Inflammatory macrophage treated with lipopolysaccharide for 1 hour (primary cell): ENCODE measurements at places on chromosomes 1 and 21.

GRCh38 chr1:23751050-23751814, 8.0 kb downstream of the ELOA start:
- peak; percentile 76 for DNase-seq

GRCh38 chr1:71717186-71717585, 565.2 kb downstream of the NEGR1 start:
- DNase-seq = no peak

- DNase-seq = no peak
Measured at GRCh38 chr1:94753171-94753972, 66.8 kb upstream of the SLC44A3 start.

DNA sequence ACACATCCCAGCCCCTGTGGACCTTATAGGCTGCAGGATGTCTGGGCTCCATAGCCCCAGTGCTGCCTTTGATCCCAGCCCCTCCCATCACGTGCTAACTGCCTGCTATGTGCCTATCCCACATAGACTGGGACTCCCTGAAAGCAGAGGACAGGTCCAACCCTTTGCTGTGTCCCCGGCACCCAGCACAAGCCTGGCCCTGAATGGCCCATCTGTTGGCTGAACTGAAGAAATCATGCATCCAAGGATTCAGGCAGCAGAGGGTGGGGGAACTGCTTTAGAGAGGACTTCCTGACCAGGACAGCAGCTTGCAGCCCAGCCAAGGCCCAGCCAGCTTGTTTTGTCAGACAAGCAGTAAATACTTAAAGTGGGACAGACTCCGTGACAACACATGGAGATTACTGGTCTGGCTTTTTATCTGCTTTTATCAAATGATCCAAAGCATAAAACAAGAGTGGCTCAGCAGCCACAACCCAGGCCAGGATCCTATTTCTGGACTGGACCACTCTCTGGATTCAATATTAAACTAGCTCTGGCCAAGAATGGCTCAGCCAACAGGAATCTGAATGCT, 69.3 kb downstream of the GLIS1 start:
- no peak for DNase-seq

DNA sequence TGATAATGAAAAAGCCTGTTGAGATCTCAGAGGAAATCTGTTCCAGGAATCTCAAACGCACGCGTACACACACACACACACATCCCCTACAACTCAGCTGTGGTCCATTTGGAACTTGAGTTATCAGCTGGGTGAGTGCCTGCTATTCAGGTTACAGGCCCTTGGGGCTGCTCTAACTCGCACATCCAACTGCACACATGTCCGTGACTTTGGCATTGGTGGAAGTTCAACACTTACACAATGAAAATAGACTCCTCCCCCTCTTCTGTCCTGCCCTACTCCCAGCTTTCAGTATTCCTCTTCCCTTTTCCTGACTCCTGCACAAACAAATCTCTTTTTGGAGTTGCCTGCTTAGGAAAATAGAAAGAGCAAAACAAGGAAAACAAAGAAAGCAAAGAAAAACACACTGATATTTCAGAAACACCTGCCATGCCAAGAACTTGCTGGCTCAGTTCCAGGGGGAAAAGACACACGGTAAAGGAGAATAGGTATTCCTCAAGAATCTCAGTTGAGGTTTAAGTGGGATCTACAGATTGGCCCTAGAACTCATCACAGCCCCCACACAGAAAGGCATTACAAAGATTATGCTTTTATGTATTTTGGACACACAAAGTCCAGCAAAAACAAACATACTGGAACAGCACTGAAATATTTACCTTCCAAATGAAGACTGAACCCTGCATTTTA, 140.9 kb downstream of the TGFBR3 start:
- no peak for DNase-seq

GRCh38 chr21:23968722-23969647, 1638.3 kb downstream of the MRPL39 start:
- peak; percentile 18 for DNase-seq

DNA sequence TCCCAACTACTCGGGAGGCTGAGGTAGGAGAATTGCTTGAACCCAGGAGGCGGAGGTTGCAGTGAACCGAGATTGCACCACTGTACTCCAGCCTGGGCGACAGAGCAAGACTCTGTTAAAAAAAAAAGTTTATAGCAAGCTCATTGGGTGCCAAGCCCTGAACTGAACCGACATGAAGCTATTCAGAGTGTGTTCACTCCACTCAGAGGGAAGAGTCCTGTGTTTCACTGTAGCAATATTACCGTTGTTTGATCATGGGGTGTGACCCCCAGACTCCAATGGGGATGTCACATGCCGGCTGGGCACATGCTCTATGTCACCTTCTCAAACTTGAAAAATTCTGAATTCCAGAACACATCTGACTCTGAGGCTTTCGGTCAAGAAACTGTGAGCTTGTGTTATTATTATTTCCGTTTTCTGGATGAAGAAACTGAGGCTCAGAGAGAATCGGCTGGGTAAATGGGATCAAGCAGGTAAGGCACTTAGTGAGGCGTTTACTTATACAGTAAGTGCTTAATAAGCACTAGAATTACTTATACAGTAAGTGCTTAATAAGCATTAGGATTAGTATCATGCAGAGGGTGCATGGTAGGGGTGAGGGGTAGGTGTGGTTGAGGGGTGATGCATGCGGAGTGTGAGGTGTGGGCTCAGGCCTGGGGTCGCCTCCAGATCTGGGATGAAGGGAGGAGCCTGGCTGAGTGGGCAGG, 36.2 kb downstream of the HSPG2 start:
- DNase-seq = no peak

DNA sequence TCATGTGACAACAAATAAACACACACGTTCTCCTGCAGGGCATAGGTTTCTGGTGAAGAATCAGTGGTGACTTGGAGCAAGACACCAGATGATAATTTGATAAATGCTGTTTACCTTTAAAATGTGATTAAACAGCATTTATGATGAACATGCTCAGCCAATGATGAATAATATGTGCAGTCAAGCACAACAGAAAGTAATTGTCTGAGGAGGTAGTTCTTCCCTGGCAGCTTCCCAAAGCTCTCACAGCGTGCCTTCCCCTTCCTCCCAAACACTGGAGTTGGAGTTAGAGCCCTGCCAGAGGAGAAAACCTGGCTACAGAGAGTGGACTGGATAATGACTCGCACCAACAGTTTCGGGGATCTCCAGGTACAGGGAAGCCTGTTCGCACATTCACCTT, 463.5 kb downstream of the SMYD3 start:
- no peak for DNase-seq

- no peak for DNase-seq
Measured at GRCh38 chr1:205172729-205173366, 38.7 kb downstream of the DSTYK start.

- no peak for DNase-seq
Measured at GRCh38 chr1:216183007-216183406, 240.2 kb downstream of the USH2A start.

DNA sequence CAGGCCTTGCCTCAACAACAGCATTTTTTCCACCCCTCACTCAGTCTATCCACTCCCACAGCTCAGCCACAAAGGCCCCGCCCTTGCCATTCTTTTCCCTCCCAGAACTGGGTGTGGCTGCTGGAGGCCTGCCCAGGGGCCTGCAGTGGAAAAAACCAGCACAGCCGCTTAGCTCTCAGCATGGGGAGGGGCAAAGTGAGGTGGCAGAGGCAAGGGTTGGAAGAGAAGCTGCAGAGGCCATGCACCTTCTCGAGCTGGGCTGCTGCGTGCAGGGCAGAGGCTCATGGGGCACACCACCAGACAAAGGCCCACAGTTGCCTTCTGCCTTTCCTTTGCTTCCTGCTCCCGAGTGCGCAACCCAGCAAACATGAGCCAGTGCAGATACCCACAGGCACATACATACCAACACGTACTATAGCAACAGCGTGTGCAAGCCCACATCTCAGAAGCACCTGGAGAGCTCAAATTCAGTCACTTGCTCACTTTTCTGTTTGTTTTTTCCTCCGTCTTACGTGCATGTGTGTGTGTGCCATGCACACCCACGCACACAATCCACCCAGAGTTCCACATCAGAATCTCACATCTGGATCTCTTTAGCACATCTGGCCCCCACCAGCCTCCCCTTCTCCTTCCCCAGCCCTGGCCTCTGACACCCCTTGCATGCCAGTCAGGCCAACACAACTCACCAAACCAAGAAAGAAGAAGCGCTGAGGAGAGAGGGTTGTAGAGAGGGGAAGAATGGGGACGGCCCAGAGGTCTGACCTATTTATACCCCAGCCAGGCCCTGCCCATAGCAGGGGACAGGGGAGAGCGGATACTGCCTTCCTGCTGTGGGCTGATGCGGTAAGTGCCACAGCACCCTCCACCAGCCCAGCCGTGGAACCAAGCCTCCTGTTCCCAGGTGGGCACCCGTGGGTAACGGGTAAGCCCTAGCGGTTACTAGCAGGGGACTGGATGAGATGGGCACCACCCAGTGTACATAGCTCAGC, at the start of gene S100A4:
Gene S100A4, minus strand, starts transcription at position 740 of the 989 bp plus-strand sequence. CDS start 1,012 bp downstream, outside the sequence.
- DNase-seq = peak; percentile 83

DNA sequence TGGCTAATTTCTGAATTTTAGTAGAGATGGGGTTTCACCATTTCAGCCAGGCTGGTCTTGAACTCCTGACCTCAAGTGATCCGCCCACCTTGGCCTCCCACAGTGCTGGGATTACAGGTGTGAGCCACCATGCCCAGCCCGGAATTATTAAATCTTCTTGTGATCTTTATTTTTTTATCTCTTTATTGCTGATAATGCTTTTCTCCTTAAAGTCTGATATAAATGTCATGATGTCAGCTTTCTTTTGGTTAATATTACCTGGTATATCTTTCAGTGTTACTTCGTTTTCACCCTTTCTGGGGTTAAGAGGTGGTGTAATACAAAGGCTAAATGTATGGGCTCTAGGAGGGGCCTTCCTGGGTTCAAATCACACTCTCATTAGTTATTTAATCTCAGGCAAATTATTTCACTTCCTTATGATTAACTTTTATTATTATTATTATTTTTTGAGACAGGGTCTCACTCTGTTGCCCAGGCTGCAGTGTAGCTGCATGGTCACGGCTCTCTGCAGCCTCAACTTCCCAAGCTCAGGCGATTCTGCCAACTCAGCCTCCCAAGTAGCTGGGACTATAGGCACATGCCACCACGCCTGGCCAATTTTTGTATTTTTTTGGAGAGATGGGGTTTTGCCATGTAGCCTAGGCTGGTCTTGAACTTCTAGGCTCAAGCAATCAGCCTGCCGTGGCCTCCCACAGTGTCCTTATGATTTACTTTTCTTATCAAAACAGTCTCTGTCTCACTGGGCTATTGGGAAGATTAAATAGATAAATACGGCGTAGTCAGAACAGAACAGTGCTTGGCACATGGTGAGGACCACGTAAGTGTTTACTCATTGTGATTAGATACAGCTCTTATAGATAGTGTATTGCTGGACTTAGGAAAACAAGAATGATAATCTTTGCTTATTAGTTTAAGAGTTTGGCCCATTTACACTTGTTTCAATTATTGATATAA, 216.5 kb downstream of the URB2 start:
- no peak for DNase-seq

- DNase-seq = peak; percentile 31
Measured at GRCh38 chr1:6612641-6613360, 730 bp upstream of the PHF13 start.

DNA sequence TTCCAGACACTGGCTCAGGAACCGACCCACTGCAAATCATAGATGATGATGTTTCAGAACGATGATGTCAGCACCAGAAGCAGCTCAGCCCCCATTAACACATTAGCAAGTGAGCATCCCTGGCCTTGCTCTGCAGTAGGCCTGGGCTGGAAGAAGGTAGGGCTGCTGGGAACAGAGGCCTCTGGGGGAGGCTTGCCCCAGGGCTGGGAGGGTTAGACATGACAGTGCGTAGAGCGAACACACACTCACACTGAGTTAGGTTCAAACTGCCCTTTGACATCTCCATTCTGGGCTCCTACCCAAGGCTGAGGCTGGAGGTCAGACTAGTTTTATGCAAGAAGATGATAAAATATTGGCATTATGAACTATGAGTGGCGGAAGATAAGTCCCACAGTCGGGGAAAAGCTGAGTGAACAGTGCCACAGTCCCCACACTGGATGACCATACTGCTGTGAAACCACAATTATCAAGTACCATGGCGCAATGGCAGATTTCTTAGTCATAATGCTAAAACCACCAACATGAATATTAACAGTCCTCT, 91.1 kb downstream of the DMRTB1 start:
- DNase-seq = no peak

- no peak for DNase-seq
Measured at GRCh38 chr1:40478276-40478675, 1.2 kb downstream of the ZFP69 start.
